ENCODE measurements at places on chromosomes 2 and 18. TPM values are rescaled to one million over a fixed set of nuclear protein-coding genes. Genes with fewer than 3 reads are reported as not detected.
A peak's percentile ranks its signal among the peaks of the same experiment; 100 is the strongest.

- no peak for DNase-seq
Observed at GRCh38 chr2:221572219-221572820, at the start of gene EPHA4. Gene EPHA4 (minus strand): TSS chr2:221572304. CDS start chr2:221572248, 56 bp downstream.

DNA sequence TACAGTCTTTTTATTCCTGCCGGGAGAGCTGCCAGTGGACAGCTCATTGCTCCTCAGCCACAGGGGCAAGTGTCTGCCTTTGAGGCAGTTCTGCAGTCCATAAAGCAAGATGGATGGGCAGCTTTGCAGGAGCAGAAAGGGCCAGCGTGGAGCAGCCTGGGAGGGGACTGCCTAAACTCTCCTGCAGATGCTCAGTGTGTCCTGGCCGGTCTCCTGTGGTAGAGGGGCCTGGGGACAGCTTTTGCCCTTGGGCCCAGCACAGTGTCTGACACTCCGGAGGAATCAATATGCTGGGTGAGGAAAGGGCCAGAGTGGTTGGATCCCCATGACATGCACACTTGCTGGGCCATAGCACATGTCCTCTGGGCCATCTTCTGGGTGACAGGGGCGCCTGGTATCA, 65.7 kb upstream of the DAPL1 start:
- DNase-seq, result no peak

- DNase-seq, result no peak
Observed at GRCh38 chr18:58394046-58394445, 234.8 kb downstream of the ALPK2 start.

- DNase-seq, result no peak
Observed at GRCh38 chr2:65499216-65499615, 66.8 kb upstream of the SPRED2 start.

DNA sequence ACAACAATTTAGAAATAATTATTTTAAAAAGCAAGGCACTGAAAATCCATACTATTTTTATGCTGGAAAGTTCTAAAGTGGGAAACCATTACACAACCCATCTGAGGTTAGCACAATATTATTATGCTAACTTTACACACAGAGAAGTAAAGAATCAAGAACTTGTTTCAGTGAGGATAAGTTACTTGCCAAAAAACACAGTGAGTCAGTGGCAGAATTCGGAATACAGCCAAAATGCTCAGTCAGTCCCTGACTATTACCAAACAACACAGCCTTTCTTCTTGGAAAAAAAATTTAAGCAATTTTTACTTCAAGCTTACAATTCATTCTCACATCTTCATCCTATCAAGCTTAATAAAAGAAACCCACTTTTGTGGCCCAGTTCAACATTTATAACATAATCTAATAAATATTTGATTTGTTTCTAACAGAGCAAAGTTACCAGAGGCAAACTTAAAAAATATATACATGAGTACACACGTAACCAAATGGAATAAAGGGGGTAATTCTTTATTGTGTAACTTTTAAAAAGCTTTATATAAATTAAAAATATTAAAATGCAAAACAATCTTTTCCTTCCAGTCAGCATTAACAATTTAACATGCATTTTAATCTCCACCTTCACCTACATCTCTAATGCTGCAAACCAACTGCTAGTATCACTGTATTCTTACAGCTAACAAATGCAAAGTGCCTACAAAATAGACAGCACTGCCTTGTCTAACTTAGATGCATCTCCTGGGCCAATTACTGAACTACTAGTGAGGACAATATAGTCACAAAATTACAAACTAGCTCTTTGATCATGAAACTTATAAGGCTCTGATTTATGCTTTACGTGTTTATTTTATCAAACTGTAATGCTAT, 55.2 kb downstream of the CCDC88A start:
- peak; percentile 10 for DNase-seq

- no peak for DNase-seq
Observed at GRCh38 chr2:163551616-163552373, 184.0 kb downstream of the FIGN start.

GRCh38 chr2:135843671-135844070, 6.7 kb upstream of the LCT start:
- no peak for DNase-seq

- DNase-seq, result no peak
Observed at GRCh38 chr2:221490506-221491060, 81.5 kb downstream of the EPHA4 start.

- no peak for DNase-seq
Observed at GRCh38 chr2:53498210-53498609, 269.4 kb upstream of the CHAC2 start.

DNA sequence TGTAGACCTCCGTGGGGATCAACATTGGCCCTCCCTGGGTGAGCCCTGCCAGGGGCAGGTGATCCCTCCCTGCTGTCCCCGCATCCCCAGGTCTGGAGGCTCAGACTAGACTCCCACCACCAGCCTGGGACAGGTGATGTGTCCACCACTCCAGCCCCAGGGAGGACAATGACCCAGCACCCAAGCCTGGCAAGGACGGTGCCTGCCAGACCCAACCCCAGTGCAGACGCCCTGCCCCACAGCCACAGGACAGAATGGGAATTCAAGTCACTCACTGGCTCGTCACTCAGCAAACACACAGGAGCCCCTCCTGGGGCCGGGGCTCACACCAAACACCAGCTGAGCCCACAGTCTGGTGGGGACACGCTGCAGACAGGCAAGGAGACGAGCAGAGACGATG, 239.7 kb downstream of the ATAD2B start:
- DNase-seq, result no peak

DNA sequence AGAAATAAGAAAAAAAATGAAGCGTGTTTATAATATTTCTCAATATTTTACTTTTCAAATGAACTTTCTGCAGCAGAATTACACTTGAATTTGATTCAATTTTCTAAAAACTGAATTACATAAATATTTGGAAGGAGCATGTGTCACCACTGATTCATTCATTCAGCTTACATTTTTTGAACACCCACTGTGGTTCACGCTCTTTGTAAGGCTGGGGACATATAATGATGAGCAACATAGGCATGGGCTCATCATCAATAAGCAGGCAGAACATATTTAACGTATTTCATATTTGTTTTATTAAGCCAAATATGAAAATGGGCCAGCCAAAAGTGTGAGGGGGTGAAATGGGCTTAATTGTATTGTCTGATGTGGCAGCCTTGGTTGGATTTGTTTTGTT, 209.1 kb downstream of the CTNNA2 start:
- no peak for DNase-seq

DNA sequence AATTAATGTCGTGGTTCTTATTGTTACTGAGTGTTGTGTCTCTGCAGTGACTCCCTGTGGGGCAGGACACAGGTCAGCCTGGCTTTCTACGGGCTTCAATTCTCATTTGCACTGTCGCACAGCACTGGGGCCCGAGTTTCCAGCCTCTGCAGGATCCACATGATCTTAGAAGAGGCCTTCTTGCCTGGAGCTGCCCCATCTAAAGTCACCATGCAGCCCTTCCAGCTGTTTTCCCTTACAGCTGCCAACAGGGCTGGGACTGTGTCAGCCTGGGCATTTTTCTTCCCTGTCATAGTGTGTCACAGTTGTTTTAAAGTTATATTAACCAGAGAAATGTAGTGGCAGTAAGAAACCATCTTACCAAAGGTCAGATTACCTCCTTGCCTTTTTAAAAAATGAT, 27.0 kb downstream of the FHL2 start:
- no peak for DNase-seq

DNA sequence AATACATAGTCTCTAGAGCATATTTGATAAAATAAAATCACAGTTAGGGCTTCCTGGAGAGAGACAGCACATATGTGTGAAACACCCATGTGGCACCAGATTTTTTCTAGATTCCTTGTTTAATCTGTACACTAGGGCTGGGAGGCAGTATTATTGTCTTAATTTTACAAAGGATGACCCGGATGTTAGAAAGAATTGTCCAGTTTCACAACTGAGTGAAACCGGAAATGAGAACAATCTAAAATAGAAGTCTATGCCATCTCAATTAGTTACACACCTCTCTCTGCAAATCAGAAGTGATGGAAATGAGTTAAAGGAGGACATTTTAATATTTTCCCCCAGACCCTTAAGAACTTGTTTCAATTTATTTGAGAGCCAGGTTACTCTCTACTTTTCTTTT, 463.7 kb upstream of the DSEL start:
- DNase-seq, result no peak

GRCh38 chr2:218671097-218671653, 627 bp downstream of the RNF25 start:
- DNase-seq, result no peak

DNA sequence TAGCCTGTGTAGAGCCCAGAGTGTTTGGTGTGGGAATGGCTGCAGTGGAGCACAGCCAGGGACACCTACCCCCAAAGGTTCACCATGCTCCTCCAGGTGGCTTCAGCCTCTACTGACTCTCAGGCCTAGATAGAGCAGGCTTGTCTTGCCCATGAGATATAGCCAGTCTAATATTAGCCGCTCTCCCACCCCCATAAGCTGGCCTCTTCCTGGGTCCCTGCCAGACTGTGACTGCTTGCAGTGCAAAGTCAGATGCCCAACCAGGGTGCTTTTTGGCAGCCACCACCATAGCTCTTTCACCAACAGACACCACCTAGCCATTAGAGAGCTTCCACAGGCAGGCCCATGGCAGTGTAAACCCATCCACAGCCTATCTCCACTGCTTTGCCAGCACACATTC, 405.3 kb downstream of the MBD2 start:
- DNase-seq, result no peak

GRCh38 chr2:152134488-152135280, 35.8 kb upstream of the CACNB4 start:
- DNase-seq, result no peak

- DNase-seq, result no peak
Observed at GRCh38 chr18:45761512-45762114, 37.6 kb downstream of the SLC14A1 start.

DNA sequence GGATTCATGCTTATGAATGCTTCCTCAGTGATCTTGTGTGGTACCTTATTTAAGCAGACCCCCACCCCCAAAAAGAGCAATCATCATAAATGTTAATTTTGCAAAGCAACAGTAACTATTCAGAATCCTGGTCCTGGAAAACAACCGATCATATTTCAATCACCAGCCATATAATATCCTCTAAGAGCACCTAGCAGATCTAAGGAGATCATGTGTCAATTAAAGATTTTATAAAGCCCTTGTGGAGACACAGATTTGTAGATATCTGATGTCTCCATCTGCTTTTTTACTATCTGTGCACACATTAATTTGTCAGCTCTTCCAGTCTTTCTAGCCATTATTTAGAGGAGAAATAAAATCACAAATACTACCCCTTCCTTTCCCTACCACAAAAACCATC, 423.7 kb downstream of the TGIF1 start:
- no peak for DNase-seq

The ARHGAP28 gene
- 1.8 TPM for total RNA-seq

The HOXD12 gene
- not detected for total RNA-seq

The APCDD1 gene
- total RNA-seq, result 75.8 TPM

The UBXN4 gene
- 126 TPM for total RNA-seq

The BOLL gene
- total RNA-seq, result not detected

Measured in thoracic aorta (tissue), 2 donors.